ENCODE measurements at places on chromosomes 1 and 21. TPM values are rescaled to one million over a fixed set of nuclear protein-coding genes. Genes with fewer than 3 reads are reported as not detected.
A peak's percentile ranks its signal among the peaks of the same experiment; 100 is the strongest.

The FNDC5 gene
- not detected for total RNA-seq

The DENND2C gene
- total RNA-seq: 1.2 TPM

The CTSS gene
- 144 TPM for total RNA-seq

The BRINP2 gene
- not detected for total RNA-seq

The HES5 gene
- total RNA-seq: not detected

- DNase-seq: no peak
Measured at GRCh38 chr1:237867380-237867888, 23.3 kb downstream of the ZP4 start.

DNA sequence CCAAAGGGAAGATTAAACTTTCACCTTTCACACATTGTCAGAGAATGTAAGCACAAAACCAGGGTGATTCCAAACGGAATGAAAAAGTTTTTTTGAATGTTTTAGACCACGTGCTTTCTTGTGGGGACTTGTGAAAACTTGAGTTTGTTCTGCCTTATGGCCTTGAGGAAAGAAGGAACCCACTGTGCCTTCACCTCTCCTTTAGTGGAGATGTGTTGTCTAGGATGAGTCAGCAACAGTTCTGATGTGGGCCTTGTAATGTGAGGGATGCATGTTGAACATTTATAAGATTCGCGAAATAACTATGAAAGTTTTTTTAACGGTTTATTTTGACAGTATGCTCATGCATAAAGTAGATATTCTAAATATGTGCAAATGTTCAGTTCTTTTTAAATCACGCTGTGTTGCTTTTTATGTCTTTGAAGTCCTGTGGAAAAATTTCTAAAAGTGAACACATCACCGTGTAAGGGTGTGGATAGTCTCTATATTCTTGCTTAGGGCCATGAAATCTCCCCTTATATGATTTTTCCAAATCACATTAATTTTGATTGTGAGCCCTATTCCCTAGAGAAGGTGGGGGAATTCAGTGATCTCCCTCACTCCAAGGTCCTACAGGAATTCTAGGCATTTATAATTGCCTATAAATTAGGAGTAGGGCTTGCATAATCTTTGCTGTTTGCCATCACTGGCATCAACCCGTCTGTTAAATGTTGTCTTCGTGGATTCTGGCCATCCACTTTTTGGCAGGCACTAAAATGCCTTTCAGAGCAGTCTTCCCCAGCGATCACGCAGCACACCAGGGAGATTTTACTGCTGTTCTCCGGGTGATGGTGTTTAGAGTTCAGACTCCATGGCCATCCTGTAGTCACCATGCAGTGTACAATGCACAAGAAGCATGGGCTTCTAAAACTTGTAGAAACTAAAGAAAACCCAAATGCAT lies 47.4 kb downstream of the PLA2G4A start:
- DNase-seq: no peak

GRCh38 chr1:114468047-114468446 lies 43.0 kb downstream of the TRIM33 start:
- no peak for DNase-seq

- DNase-seq: no peak
Measured at GRCh38 chr1:216919060-216919970, 196.1 kb upstream of the ESRRG start.

DNA sequence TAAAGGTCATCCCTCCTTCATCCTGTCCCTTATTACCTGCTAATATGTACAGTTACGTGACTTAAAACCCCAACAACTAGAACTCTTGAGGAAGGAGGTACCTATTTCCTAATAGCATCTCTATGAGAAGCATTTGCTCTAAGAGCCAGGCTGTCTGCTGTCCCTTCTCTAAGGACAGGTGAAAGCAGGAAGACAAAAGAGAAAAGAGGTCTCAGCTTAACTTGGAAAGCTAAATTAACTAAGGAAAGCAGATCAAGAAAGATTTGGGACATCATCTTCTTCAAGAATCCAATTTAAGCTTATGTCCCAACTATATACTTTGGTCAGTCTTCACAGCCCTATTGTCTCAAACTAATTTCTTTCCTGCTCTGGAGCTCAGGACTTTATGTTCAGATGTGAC lies 2.9 kb downstream of the EGLN1 start:
- no peak for DNase-seq

DNA sequence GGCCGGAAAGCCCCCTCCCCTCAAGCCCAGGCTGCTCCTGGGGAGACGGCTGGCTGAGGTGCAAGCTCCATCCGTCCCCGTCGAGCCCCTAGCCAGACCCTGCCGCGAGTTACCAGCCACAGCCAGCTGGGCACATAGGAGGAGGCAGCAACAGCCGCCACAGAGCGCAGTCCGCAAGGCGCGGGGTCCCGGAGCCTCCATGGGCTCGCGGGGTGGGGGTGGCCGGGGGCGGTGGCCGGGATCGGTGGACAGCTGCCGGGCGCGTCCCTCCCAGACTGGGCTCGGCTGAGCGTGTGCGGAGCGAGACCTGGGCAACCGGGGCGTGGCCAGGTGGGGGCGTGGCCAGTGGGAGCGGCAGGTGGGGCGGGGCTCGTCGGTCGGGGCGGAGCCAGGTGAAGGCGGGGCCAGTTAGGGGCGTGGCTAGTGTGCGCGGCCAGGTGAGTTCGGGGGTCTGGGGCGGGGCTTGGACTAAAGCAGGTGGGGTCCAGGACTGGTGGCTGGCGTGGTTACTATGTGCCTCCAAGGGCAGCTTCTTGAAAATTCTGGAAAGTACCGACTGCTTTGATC lies at the start of gene CD164L2:
Gene CD164L2, minus strand, starts transcription at position 295 of the 567 bp plus-strand sequence. Its CDS starts 94 bp downstream, at position 201.
- peak; percentile 52 for DNase-seq

GRCh38 chr1:182317611-182318161 lies 73.9 kb downstream of the GLUL start:
- no peak for DNase-seq

- DNase-seq: no peak
Measured at GRCh38 chr1:91631718-91632330, 131.2 kb downstream of the CDC7 start.
